ENCODE measurements at places on chromosomes 3 and 15. TPM values are rescaled to one million over a fixed set of nuclear protein-coding genes. Genes with fewer than 3 reads are reported as not detected.

CD86 gene
- 1.1 TPM for polyA plus RNA-seq

ZBBX gene
- polyA plus RNA-seq = not detected

SLC9C1 gene
- 0.10 TPM for polyA plus RNA-seq

NOX5 gene
- polyA plus RNA-seq = 0.37 TPM

DLEC1 gene
- 0.13 TPM for polyA plus RNA-seq

Data from heart right ventricle (tissue), 16 donors.